ENCODE measurements at places on chromosomes 6 and 20.

GRCh38 chr6:161169696-161170095 is 104.2 kb downstream of the AGPAT4 start:
- DNase-seq = no peak

DNA sequence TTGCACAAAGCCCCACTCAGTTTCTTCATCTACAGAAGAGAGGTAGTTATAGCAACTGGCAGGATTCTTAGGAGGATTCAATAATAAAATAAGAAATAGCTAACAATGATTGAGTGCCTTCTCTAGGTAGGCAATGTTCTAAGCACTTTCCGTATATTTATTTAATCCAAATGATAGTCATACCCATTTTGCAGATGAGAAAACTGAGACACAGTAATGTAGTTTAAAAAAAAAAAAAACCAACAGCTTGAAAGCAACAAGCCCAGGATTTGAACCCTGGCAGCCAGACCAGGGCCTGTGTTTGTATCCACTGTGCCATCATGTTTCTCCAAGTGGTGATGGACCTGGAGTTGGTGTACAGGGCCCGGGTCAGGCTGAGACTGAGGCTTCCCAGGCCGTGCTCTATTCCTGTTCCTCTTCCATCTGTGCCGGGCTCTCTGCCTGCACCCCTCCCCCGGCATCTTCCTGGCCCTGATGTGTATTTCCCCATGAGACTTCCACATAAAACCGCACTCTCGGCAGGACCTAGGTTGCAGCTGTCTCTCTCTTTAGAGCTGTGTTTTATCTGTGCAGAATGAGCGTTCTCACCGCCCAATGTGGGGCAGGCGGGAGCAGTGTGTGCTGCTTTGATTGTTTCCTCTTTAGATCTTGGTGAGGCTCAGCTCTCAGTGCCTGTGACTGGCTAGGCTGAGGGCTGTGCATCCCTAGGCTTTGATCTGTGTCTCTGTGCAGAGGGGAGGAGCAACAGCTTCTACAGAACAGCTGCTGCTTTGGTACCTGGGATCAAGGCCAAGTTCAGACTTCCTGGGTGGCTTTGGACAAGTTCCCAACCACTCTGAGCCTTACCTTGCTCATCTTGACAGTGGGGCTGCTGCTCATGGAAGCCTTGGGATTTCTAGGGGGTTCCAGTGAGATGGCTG is 49.5 kb downstream of the TOX2 start:
- no peak for DNase-seq

GRCh38 chr6:158358450-158359077 is 46.3 kb downstream of the TULP4 start:
- no peak for DNase-seq

- no peak for DNase-seq
Observed at GRCh38 chr6:7242835-7243178, 70.2 kb downstream of the SSR1 start.

DNA sequence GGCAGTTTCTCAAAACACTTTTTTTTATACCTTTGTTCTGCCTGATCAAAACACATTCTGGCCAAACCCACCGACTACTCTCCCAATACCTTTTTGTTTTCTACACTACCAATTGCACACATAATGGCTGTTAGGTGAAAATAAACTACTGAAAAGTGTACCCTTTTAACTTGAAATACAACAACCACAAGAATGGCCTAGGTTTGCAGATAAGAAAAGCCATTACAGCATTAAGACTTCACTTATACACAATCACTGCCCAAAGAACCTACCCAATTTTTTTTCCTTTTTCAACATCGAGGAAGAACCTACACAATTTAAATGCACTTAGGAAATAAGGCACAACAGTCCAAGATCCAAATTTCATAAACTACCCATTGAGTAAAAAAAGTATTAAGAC is 1.8 kb downstream of the SEC63 start:
- DNase-seq = no peak

DNA sequence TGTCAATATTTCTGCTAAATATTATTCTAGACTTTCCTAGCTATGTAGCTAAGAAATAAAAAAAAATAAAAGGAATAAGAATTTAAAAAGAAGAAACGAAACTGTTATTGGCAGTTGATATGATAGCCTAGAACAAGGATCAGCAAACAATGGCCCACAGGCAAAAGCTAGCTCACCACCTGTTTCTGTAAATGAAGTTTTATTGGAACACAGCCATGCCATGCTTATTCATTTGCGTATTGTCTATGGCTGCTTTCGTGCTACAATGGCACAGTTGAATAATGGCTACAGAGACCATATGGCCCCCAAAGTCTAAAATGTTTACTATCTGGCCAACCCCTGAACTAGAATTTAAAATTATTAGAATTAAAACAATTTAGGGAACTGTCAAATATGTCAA is 952.6 kb upstream of the MAP3K7 start:
- no peak for DNase-seq

- no peak for DNase-seq
Observed at GRCh38 chr20:41308726-41309413, 8.7 kb downstream of the ZHX3 start.

DNA sequence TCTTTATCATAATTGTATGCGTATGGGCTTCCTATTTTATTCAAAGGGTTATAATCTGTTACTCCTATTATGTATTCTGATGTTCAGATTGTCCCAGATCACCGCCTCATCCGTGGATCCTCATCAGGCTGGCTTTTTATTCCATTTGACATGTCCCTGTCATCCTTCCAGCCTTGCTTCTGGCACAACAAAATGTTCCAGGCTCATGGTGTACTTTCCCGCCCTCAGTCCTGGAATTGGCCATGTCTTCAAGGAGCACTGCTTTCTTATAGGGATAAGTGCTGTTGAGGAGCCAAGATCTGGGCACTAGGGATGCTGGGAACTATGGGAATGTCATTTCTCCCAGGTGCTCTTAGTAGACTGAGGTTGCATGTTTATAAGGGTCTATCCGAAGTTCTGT is 207.8 kb downstream of the JARID2 start:
- DNase-seq = no peak

DNA sequence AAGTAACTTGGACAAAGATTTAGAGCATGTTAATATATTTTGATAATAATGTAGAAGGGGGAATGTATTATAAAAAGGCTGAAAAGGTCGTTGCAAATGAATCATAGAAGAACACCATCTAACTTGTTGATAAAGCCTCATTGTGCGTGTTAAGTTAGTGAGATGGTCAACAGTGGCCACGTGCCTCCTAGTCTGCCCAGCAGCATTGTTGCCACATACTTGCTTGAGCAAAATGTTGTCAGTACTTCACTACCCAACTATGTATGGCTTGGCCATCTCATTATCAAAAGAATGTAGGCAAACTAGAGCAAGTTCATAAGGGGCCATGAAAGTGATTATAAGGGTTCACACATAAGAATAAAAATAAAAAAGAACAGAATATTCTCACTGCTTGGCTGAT is 84.6 kb downstream of the PHACTR1 start:
- no peak for DNase-seq

DNA sequence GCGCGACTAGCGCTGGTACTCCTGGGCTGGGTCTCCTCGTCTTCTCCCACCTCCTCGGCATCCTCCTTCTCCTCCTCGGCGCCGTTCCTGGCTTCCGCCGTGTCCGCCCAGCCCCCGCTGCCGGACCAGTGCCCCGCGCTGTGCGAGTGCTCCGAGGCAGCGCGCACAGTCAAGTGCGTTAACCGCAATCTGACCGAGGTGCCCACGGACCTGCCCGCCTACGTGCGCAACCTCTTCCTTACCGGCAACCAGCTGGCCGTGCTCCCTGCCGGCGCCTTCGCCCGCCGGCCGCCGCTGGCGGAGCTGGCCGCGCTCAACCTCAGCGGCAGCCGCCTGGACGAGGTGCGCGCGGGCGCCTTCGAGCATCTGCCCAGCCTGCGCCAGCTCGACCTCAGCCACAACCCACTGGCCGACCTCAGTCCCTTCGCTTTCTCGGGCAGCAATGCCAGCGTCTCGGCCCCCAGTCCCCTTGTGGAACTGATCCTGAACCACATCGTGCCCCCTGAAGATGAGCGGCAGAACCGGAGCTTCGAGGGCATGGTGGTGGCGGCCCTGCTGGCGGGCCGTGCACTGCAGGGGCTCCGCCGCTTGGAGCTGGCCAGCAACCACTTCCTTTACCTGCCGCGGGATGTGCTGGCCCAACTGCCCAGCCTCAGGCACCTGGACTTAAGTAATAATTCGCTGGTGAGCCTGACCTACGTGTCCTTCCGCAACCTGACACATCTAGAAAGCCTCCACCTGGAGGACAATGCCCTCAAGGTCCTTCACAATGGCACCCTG is 1.6 kb downstream of the TPBG start:
- no peak for DNase-seq

DNA sequence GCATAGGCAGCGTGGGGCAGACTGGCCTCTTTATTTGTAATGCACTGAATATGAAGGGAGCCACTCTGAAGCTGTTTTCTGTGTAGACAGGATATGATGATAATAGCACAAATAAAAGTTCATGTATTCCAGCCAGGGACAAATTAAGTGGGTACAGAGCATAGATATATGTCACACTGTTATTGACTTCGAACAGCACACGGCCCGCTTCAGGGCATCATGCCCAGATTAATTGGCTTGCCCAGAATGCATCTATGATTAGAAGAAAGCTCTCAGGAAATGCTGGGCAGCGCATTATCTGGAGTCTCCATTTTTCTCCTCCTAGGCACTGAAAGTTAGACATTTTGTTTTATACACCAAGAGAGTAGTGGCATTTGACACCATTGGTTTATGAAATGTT is 26.3 kb upstream of the SASH1 start:
- DNase-seq = no peak

- no peak for DNase-seq
Observed at GRCh38 chr20:18312723-18313122, 24.4 kb downstream of the ZNF133 start.

DNA sequence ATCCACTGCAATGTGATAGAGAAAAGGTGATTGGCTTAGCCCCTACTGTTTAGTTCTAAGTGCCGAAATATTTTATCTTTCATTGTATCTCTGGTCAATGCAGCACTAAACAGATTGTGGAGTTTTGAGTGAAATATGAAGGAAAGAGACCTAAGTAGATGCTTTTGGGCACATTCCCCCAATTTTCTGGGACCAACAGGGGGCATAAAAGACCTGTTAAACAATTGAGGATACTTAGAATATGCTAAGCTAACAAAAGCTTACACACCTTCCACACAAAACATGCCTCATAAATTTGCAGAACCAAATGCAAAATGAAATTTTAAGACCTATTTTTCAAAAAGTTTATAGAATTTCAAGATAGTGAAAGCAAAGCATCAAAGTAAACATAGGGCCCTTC is 746.9 kb downstream of the TBC1D32 start:
- DNase-seq = no peak

- DNase-seq = no peak
Observed at GRCh38 chr6:43699564-43700186, 12.1 kb upstream of the MRPS18A start.

DNA sequence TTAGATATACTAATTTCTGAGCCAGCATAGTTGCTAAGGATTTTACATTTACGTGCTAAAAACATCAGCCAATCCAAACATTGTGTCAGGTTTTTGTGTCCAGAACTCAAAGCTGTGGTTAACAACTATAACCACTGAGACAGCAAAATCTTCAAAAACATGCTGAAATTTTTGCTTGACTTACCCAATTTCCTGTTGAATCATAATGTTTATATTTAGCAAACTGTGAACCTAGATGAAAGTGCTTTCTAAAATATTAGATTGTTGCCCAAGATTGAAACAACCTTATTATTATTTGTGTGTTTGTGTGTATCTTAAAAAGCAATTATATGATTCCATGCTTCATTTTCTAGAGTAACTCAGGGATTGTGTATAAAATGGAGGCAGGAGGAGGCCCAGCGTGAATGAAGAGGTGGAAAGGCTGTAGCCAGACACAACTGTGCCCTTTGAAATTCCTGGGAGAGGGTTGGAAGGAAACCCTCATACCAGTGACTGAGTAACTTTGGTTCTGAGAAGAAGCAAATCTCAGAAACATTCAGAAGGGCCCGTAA is 48.0 kb downstream of the ARMC2 start:
- no peak for DNase-seq

GRCh38 chr20:1534526-1534925 is 23.0 kb downstream of the SIRPD start:
- DNase-seq = no peak

DNA sequence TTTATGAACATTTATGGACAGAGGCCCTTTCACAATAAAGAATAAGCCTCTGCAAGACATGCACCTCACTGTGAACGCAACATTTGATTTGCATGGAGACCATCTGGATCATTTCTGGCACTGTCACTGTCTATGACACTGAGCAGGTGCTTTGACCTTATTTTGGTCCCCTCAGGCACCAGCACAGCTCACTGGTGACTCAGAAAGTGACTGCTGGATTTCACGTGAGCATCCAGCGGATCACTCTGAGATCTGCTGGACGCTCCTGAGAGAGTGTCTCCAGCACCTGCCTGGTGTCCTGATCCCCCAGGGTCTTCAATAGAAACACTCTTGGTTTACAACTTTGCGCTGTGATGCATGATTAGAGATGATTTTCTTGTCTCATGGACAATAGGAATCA is 375.7 kb downstream of the TENT5A start:
- no peak for DNase-seq

DNA sequence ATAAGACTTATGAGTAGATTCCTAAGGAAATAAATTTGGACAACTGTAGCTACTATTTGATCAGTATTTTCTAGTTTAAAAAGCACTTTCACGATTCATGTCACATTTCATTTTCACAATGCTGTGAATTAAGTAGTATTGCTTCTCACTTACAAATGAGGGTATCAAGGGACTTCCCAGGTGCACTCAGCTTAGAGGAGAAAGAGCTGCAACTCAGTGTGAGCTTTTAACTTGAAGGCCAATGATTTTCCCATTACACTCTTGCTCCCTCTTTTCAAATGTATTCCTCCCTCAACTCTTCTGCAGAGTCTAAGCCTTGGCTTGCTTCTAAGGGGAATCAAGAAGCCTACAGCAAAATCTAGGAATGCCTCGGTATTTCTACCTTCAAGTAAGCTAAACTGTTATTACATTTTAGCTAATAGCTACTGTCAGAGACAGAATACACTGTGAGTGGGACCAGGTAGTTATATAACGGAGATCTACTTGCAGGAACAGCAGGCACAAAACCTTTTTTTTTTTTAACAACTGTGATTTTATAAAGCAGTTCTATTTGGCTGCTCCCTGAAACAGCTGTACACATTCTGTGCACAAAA is 339.0 kb downstream of the SYNE1 start:
- no peak for DNase-seq

DNA sequence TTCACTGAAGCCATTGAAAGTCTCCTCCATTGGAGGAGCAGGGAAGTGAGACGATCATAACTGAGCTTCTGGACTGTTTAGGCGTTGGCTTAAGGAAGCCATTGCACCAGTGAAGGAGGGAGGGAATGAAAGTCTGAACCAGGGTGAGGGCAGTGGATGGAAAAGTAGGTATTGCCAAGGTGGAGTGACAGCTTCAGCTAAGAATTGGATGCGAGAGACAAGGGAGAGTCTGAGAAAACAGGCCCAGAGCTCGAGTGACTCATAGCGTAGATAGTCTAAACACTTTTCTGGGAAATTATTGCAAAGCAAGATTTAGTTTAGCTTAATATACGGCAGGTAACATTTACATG is 4.5 kb downstream of the DSP start:
- no peak for DNase-seq

Measured in T-helper 1 cell (primary cell).